ENCODE measurements at places on chromosomes 5 and 9.

DNA sequence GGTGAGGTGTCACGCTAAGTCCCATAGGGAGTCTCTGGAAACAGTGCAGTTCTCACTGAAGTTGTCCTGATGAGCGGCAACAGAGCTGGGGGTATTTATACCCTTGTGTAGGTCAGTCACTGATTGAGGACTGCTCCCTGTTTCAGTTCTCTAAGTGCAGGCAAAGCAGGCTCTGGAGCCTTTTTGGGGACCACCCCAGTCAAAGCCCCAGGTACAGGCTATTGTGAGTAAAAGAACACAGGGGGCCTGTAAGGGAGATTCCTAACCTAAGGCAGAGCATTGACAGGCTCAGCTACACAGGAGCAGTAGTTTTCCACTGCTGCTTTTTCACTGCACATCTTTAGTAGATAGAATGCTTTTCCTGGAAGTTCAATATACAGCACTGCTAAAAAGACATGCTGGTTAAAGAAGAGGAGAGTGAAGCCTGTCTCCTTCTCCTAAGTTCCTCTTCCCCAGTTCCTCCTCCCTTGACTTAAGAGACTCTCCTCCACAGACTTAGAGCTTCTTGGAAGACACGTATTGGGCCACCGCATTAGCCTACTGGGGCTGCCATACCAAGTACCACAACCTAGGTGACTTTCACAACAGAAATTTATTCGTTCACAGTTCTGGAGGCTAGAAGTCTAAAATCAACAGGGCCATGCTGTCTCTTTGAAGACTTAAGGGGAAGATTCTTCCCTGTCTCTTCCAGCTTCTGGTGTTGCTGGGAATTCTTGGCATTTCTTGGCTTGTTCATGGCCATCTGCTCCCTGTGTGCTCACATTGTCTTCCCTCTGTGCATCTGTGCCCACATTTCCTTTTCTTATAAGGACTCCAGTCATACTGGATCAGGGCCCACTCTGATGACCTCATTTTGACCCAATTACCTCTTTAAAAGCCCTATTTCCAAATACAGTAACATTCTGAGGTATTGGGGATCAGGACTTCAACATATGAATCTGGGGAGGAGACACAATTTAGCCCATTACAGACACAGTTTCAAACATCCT lies 221.0 kb downstream of the ESM1 start:
- DNase-seq: no peak

- DNase-seq: no peak
Observed at GRCh38 chr9:78365748-78366697, 69.1 kb downstream of the PSAT1 start.

GRCh38 chr5:137440795-137441194 lies 58.3 kb downstream of the SPOCK1 start:
- DNase-seq: no peak

- DNase-seq: no peak
Observed at GRCh38 chr9:88025411-88026117, 51.2 kb upstream of the CDK20 start.

- DNase-seq: peak; percentile 12
Observed at GRCh38 chr5:31531543-31531887, 378 bp downstream of the DROSHA start.

- DNase-seq: no peak
Observed at GRCh38 chr9:89483592-89484474, 14.1 kb downstream of the SEMA4D start.

GRCh38 chr5:16881251-16881650 lies 54.8 kb downstream of the MYO10 start:
- no peak for DNase-seq

DNA sequence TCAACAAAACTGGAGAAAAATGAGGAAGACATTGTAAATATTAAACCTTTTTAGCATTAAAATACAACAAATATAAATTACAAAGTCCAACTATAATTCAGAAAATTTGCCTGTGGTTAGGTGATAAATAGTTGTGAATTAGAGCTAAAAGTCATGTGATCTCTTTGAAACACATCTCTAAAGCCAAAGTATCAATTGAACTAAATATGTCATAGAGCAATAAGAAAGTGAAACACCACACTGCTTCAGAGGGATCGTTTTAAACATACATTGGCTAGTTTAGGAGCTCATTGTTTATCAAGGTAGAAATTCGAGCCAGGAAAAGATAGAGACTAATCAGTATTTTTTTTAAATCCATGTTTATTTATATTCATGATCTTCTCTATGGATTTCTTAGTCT lies 606.3 kb upstream of the ITGA1 start:
- DNase-seq: no peak

Measured in stimulated activated effector memory CD8-positive, alpha-beta T cell treated with anti-CD3 and anti-CD28 coated beads, Interleukin-12 subunit alpha, Interleukin-12 subunit beta, amount 100 ng/mL, for 72 hours (primary cell).